ENCODE measurements at places on chromosomes 1 and 21.
A peak's percentile ranks its signal among the peaks of the same experiment; 100 is the strongest.

GRCh38 chr1:244302876-244303609 lies 148.7 kb downstream of the ADSS2 start:
- no peak for DNase-seq

DNA sequence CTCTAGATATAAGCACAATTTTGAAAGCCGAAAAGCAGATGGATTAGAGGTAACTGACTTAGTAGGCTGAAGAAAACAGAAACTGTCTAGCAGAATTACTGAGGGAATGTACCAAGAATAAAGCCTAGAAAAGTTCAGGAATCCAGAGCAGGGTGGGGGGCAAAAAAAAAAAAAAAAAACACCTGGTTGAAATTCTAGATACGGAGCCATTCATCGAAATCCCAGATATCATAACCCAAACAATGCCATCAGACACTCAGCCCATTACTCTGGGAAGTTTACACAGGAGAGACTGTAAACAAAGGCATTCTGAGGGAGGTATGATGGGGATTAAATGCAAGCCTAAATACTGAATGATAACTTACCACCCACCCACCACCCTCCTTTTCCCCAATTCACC lies 45.6 kb downstream of the ENAH start:
- no peak for DNase-seq

- no peak for DNase-seq
Observed at GRCh38 chr1:210434223-210434622, 105.5 kb downstream of the HHAT start.

DNA sequence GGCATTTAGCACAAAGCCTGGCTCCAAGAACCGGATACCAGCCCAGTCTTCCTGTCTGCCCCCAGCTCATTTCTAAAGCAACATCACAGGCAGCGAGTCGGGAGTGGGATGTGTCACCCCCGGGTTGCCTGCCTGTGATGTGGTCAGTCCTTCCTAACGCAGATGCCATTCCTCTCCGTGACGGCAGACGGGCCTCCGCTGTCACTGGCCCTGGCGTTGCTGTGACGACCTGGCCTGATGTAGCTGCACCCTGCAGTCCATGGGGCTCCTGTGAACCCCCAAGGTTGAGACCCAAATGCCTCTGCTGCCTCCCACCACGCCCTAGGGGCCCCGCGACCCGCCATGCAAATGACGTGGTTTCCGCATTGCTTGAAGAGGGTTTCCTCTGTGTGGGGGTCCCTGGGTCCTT lies 12.3 kb downstream of the TNFRSF1B start:
- peak; percentile 74 for DNase-seq

GRCh38 chr1:110583505-110583904 lies 22.7 kb downstream of the KCNA2 start:
- no peak for DNase-seq
